Right forelimb (tissue), 1 donor: ENCODE measurements at places on chromosomes 5 and 9.

GRCh38 chr5:143119291-143119769 lies 284.2 kb downstream of the NR3C1 start:
- DNase-seq, result no peak

DNA sequence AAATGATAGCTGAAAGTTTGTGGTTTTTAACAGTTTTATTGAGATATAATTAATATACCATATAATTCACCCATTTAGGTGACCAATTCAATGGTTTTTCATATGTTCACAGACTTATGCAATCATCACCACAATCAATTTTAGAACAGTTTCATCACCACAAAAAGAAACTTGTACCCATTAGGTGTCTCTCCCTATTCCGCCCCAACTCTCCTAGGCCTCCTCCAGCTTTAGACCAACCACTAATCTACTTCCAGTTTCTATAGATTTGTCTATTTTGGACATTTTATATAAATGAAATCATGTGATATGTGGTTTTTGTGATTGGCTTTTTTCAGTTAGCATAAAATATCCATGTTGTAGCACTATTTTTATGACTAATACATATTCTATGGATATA lies 38.6 kb downstream of the YTHDC2 start:
- no peak for DNase-seq

DNA sequence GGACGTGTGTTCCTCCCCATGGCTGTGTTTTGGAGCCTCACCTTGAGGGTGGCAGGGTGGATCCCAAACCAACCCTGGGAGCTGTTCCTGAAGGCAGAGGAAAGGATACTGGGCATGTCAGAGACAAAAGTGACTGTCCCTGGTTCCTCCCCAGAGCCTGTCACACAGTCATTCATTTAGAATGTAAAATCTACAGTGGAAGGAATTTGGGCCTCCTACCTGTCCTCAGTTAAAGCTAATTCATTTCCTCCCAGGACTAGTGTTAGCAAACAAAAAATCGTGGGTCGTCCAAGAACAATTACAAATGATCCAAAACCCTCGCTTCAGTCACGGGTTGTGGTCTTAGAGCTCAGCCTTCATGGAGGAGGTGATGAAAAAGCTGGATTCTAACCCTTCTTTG lies 83.2 kb downstream of the NDFIP1 start:
- DNase-seq, result no peak

DNA sequence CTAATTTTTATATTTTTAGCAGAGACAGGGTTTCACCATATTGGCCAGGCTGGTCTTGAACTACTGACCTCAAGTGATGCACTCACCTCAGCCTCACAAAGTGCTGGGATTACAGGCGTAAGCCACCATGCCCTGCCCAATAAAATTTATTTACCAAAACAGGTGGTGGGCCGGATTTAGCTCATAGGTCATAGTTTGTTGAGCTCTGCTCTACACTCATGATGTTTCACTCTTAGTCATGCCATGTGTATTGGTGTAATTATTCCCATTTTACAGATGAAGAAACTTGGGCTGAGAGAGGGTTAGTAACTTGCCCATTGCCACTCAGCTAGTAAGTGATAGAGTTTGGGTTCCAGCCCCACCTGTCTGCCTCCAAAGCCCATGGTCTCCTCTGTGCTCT lies 93.1 kb upstream of the WWC1 start:
- DNase-seq, result no peak

- no peak for DNase-seq
Observed at GRCh38 chr9:38434853-38435252, 10.6 kb upstream of the IGFBPL1 start.

- DNase-seq, result no peak
Observed at GRCh38 chr5:40960037-40960436, 50.7 kb downstream of the C7 start.

DNA sequence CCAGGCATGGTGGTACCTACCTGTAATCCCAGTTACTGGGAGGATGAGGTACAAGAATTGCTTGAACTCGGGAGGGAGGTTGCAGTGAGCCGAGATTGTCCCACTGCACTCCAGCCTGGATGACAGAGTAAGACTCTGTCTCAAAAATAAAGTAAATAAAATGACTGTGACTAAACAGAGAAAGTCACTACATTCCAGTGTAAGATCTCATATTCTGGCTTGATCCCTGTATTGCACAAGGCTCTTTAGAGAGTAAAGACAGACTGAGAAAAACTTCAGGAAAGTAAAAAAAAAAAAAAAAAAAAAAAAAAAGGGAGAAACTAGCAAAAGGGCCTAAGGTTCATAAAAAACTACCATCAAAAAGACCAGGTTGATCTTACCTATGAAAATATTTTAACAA lies 106.6 kb upstream of the PJA2 start:
- DNase-seq, result no peak

- DNase-seq, result no peak
Observed at GRCh38 chr9:92564982-92565381, 29.2 kb upstream of the ECM2 start.

DNA sequence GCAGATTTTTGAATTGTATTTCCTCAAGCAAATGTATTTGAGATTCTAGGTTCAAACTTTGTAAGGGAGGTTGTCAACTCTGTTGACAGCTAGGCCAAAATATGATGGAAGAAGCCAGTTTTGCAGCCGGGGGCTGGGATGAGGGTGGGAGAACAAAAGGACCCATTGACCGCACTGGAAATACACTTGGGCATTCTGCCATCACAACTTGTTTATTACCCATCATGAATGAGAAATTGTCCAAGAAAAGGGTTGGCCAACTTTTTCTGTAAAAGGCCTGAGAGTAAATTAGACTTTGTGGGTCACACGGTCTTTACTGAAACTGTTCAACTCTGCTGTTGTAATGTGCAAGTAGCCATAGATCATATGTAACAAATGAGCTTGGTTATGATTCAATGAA lies 221.3 kb upstream of the KLF9 start:
- no peak for DNase-seq

DNA sequence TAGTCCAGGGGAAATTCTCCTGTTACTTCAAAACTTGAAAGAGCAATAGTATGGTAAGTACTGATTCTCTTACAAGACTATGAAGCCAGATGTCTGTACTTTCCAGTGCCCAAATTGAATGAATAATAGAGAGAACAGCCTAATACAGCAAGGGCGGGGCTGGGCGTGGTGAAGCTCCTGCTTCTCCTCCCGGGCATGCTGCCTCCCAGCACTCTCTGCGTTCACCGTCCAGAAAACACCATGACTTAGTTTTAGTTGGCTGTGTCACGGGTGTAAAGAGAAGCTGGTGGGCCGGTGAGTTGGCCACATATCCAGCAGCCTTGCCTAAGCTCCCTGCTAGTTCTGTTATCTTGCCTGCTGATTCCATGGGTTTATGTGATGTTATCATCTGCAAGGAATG lies 40.7 kb upstream of the ADAMTS2 start:
- DNase-seq, result no peak
